Stimulated activated CD8-positive, alpha-beta memory T cell treated with anti-CD3 and anti-CD28 coated beads, Interleukin-12 subunit alpha, Interleukin-12 subunit beta, amount 100 ng/mL, for 4 hours (primary cell): ENCODE measurements at places on chromosomes 6 and 20.

- DNase-seq: no peak
These were observed 180.1 kb upstream of the MMS22L start for GRCh38 chr6:97462938-97463598.

DNA sequence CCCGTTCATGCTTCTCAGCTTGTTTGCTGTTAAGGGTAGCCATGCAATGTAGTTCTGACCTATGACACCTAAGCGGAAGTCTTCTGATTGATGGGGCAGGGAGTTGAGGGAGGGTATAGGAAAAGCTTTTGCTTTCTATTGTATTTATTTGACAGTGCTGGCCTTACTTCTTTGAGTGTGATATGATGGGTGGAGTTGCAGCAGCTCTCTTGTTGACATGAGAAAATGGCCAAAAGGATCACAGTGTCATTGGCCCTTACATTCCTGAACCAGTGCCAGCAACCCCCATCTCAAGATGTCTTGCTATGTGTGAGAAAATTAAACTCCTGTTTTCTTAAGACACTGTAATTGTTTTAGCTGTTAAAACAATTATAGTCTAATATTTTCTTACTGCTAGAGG is 117.5 kb downstream of the SAMD5 start:
- DNase-seq: no peak

- DNase-seq: no peak
These were observed 952.6 kb upstream of the MAP3K7 start for GRCh38 chr6:91539456-91539855.

GRCh38 chr20:41141153-41141815 is 3.9 kb downstream of the PLCG1 start:
- no peak for DNase-seq

DNA sequence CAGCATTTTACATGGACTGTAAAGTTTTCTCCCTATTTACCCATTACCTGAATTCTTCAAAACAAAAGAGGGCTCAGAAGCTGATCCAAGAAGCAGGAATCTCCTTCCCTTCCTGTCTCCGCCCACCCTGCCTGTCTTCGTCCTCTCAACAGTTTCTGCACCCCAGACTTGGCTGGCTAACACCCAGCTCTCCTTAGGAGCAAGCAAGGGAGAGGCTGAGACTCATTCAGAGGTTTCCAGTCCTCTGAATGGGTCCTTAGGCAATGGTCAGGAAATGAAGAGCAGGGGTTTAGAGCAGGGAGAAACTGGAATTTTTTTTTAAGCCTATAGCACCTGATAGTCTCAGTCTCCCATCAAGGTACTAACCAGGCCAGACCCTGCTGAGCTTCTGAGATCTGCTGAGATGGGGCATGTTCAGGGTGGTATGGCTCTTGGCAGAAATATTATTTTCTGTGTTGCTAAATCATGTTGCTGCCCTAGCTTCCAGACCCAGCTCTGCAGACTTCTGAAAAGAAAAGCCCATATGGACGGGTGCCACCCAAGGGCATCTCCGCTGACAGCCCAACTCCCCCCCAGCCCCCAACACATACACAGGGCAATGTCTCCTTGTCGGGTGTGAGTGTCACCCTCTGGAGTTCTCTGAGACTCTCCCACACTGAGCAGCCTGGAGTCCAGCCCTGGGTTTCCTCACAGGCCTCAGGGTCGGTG is 74.6 kb upstream of the CD93 start:
- no peak for DNase-seq

DNA sequence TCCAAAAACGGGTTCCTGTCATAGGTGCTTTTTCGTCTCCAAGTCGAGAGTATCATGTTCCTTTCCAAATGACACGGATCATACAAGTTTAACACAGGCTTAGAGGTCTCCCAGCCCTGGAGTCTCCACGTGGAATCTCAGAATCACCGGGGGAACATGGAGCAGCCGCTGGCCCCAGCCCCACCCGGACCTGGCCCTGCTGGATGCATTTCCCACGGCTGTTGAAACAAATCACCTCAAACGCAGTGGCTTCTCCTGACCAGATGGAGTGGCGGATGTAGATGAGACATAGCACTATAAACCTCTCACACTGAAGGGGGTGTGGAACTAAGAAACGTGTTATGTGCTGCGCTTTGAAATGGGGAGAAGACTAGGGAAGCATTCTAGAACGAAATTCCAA is 70.0 kb upstream of the FRMD1 start:
- no peak for DNase-seq

DNA sequence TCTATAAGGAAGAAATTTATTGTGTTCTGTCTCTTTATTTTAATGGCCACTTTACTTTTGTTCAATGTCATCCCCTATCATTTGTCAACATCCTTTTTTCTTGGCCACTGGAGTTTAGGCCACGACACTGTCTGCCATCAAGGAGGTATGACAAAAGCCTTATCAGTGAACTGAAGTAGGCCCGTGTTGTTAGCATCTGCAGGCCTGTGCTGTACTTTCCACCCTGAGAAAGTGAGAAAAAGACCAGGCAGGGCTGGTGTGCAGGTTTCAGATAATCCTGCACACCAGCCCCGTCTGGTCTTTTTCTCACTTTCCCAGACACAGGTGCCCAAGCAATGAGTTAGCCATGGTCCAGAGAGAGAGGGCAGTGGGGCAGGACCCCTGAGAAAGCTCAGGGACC is 57.6 kb downstream of the GOPC start:
- no peak for DNase-seq

DNA sequence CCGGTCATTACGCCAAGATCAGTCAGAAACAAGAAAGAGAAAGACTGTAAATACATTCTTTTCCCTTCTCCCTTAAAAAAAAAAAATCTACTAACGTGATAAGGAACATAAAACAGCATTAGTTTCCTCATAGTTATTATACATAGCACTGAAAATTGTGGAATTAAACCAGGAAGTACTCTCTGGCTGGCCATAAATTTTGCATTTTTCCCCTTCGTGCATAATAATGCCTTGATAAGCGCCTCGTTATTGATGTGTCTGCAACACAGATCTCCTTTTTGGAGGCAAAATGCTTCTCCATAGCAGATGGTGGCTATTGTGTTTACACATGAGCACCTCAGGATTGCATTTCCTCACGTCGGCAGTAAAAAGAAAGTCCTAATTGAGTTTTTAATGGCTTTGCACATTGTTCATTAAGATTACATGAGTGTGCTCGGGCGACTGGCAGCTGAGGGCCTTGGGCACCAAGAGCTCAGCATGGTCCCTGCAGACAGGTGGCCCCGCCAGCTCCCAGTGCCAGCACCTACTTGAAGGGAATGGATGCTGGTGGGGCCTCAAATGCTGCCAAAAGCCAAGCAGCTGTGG is 394.5 kb downstream of the PTPRT start:
- DNase-seq: no peak

GRCh38 chr6:77415706-77416105 is 47.6 kb downstream of the HTR1B start:
- no peak for DNase-seq

DNA sequence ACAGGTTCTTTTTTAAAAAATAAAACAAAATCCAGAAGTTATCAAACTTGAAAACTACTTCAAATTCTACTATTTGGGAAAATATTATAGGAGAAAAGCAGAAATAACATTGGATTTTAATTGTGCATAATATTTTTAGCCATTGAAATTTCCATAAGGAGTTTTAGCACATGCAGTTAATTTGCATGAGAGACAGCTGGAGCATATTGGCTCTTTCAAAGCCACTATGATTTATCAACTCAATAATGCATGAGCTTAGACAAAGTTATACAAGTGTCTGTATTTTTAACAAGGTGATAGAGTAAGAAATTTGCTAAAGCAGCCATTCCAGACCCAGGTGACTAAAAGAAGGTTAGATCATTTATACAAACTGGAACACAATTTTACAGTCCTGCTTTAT is 189.0 kb upstream of the TFAP2D start:
- no peak for DNase-seq

- no peak for DNase-seq
These were observed 40.9 kb downstream of the PDYN start for GRCh38 chr20:1952737-1953530.

DNA sequence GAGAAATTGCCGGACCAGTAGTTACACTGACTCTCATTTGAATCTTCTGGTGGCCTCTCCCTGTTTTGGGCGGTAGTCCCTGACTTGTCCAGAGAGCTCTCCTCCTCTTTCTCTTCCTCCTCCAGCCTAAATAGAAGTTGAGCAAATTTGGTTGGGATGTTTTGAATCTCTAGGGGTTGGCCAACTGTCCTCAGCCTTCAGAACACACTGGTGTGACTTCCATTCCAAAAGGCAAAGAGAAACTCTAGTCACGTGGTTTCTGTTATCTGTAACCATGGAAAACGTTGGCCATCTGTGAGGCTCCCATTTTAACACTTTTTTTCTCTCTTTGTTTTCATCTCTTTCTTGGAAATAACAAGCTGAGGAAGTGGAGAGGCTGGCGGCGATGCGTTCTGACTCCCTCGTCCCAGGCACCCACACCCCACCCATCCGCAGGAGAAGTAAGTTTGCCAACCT is 275.3 kb downstream of the TBC1D7 start:
- no peak for DNase-seq

- DNase-seq: no peak
These were observed 182.0 kb upstream of the JAG1 start for GRCh38 chr20:10855778-10856177.

- DNase-seq: no peak
These were observed 8.5 kb downstream of the EEF1A2 start for GRCh38 chr20:63490416-63490815.

GRCh38 chr6:111263837-111264236 is 176.5 kb downstream of the SLC16A10 start:
- no peak for DNase-seq

- no peak for DNase-seq
These were observed 93.6 kb upstream of the NEDD9 start for GRCh38 chr6:11326116-11326515.

DNA sequence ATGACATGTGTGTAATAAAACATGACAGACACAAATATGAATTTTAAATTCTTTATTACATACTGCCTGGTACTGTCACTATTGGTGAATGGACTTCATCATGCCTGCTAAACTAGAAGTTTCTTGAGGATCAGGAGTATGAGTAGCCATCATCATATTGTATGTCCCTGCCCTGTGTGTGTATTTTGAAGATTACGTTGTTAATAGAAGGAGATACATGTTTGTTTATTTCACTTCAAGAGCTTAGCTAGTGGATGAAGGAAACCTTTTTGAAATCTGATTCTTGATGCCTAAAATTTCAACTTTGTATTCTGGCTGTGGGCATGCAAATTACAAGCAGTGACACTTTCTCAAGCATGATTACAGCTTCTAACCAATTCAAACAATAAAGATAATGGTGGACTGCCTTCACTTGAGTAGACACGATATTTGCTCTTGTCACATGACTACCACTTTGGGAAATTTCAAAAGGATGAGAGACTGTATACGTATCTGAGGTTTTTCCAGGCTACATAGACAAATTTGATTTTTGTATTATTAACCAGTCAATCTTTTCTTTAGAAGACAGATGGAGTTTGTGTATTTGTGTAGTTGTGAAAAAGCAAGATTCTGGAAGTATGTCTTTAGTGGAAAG is 3.5 kb downstream of the TBPL1 start:
- DNase-seq: no peak

GRCh38 chr20:32972181-32973076 is 31.8 kb downstream of the SUN5 start:
- DNase-seq: peak; percentile 63

DNA sequence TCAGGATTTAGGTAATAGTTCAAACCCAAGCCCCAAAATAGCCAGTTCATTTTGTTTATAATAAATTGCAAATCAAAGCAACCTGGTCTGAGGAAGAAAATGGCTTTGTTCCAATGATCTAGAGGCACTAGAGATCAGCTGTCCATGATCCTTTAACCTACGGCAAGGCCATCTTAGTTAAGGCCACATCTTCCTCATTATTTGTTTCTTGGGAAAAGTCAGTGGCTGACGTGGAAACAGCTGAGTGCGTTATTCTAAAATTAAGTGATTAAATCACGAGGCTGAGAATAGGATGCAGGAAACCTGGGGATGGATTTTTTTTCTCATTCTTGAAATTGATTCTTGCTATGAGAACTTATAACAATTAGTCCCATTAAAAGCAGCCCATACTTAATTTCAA is 10.1 kb upstream of the TENT5A start:
- no peak for DNase-seq

DNA sequence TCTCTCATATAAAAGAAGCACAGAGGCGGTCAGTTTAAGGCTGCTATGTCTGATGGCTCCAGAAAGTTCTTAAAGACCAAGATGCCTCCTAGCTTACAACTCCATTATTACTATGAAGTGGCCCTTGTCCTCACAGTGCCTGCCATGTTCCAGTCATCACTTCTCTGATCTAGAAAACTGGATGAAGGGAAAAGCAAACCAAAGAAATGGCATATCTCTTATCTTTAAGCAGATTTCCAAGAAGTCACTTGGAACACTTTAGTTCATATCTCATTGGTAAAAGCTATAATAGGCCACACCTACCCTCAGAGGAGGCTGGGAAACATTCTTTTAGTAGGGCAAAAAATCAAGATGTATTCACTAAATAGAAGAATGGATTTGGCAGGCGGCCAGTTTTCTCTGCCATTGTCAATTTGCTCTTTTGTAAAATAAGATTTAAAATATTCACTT is 289.6 kb downstream of the TBC1D7 start:
- no peak for DNase-seq

- DNase-seq: peak; percentile 34
These were observed 219.3 kb downstream of the ARHGAP18 start for GRCh38 chr6:129490521-129491255.

DNA sequence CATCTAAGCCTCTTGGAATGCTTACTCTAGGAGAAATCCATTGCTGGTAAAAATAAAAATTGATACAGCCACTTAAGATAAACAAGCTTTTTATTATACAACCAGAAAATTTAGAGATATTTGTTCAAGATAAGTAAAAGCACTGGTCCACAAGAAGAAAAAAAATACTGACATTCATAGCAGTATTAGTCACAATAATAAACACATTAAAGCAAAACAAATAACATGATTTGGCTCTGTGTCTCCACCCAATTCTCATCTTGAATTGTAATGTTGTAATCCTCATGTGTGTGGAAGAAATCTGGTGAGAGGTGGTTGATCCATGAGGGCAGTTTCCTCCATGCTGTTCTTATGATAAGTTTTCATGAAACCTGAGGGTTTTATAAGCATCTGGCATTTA is 1093.5 kb upstream of the ADGRB3 start:
- no peak for DNase-seq

GRCh38 chr6:2733736-2734480 is 16.8 kb downstream of the MYLK4 start:
- DNase-seq: no peak

- DNase-seq: no peak
These were observed 1.2 kb upstream of the DLGAP4 start for GRCh38 chr20:36304786-36305495.

DNA sequence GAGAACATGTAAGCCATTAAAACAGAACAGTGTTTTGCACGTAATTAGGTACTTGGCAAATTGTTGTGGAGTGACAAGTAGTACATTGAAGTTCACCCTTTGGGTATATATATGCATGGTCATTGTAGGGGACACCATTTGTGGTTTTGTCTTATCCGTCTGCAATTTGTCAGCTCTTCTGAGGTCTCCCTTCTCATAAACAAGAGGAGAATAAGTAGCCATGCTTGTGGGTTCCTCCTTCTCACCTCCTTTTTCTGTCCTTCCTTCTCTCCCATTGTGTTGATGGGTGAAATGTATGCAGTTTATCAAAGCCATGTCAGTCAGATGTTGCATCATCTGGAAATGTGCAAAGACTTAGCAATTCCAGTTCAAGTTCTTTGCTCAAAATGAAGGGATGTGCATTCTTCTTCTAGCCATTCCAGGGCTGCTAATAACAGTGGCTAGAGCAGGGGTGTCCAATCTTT is 70.9 kb downstream of the QKI start:
- no peak for DNase-seq

- DNase-seq: no peak
These were observed 265.4 kb upstream of the CDH4 start for GRCh38 chr20:60986506-60987156.
